H1 (cell line): ENCODE measurements at places on chromosomes 11 and 22. TPM values are rescaled to one million over a fixed set of nuclear protein-coding genes. Genes with fewer than 3 reads are reported as not detected.

The ADAMTS8 gene
- total RNA-seq, result 15.5 and 16.6 TPM in 2 replicates

The ANGPTL5 gene
- not detected in 2 replicates for total RNA-seq

The DRICH1 gene
- total RNA-seq, result 0.28 TPM in 1 of 2 replicates, not detected in the other

The FAM181B gene
- total RNA-seq, result 0.37 and 0.42 TPM in 2 replicates

The FLRT1 gene
- total RNA-seq, result 0.28 and 0.42 TPM in 2 replicates

The CD3D gene
- not detected in 2 replicates for total RNA-seq

DNA sequence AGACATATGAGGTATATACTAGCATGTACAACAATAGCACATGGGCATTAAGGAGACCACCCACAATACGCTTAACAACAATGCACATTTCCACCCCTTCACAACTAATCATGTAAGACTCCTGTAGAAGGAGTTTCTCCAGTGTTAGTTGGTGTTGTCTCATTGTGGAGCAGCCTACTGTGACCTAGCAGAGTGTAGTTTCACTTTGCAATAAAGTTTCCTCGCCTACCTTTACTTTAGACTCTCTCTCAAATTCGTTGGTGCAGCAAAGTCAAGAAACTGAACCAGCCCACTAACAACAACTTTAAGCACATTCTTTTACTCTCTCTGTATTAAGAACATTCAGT, 863.6 kb downstream of the FAM181B start:
- H3K27me3 ChIP-seq, result no peaks in the 10 kb centered on the region
- no peaks in the 10 kb centered on the region for H3K36me3 ChIP-seq

DNA sequence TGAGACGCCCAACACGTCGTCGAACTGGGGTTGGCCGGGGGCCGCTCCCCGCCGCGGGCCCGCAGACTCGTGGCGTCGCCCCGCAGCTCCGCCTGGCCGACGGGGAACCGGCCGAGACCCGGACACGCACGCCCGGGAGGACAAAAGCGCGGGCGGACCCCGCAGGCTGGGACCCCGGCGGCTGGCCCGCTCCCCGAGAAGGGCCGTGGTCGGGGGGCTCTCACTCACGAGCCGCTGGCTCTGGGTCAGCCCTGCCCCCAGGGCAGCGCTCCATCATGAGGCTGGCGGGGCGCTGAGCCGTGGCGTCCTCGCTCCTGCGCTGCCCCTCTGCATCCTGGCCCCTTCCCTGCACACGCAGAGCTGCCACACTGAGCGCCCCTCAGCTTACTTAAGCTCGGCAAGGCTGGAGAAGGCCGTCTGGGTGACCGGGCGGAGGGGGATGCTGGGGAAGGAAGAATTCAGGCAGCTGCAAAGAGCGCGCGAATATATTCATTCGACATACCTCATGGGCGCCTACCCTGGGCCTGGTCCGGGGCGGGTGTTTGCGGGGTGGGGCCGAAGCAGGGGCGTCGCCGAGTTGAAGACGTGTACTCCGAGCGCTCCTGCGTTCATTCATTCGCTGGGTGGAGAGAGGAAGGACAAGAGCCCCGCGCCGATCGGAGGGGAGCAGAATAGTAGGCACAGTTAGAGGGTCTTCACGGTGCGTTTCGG, 579 bp upstream of the CYB5R2 start:
- H3K36me3 ChIP-seq, result peaks cover 9% of the 10 kb centered on the region
- H3K27ac ChIP-seq, result peak overlapping the region; percentile 73; the same call in 1 of the 2 replicates
- no peak for DNase-seq
- H3K4me3 ChIP-seq, result peak overlapping the region; percentile 94

DNA sequence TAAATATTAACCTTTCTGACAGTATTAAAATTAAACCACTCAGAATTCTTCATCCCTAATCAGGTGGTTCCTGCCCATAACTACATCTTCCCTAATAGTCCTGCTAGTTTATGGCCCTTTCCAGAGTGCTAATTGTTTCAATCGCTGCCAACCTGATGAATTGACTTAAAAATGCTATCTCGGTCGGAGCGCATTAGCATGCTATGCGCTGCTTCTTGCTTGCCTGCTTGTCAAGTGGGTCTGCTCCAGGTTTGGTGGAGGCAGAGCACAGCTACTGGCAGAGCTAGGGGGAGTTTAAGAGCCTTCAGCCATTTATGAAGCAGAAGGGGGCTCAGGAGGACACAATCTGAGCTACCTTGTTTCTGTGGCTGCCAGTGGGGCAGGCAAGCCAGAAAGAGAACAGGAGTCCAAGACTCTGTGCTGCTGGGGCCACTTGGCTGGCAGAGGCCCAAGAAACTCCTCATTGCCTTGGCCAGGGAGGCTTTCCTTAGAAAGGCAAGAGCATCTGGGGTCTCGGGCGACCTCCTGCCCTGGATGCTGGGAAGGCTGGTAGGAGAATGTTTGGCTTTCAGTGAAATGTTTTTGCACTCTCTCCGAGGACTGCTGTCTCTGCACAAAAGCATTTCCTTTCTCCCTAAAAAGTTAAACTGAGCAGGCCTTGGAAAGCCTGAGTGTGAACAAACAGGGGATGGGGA, 62.1 kb upstream of the PHOX2A start:
- H3K4me3 ChIP-seq, result no peak overlapping the region
- H3K36me3 ChIP-seq, result peaks cover 7% of the 10 kb centered on the region
- no peak overlapping the region for H3K27ac ChIP-seq
- no peaks in the 10 kb centered on the region for H3K27me3 ChIP-seq
- DNase-seq, result no peak

GRCh38 chr11:107263844-107264563, 193.6 kb downstream of the CWF19L2 start:
- no peak overlapping the region for H3K4me3 ChIP-seq
- no peak for DNase-seq
- H3K27ac ChIP-seq, result no peak overlapping the region
- no peaks in the 10 kb centered on the region for H3K36me3 ChIP-seq

- peaks cover 18% of the 10 kb centered on the region for H3K36me3 ChIP-seq
- no peak overlapping the region for H3K27ac ChIP-seq
- no peak overlapping the region for H3K4me3 ChIP-seq
- H3K27me3 ChIP-seq, result no peaks in the 10 kb centered on the region
These were observed 42.0 kb upstream of the TTC36 start for GRCh38 chr11:118485273-118485672.

DNA sequence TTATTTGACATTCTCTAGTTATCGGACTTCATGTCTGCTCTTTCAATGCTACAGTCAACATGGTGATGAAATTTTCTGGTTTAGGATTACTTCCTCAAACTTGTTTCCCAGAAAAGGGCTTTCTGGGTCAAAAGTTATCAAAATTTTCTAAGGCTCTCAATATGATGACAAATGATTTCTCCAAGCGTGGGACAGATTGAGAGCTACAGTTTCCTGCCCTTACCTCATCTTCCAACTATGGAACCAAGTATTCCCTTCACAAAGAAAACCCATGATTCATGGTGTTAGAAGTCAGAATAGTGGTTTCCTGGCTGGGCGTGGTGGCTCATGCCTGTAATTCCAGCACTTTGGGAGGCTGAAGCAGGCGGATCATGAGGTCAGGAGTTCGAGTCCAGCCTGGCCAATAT, 17.8 kb downstream of the MYO18B start:
- no peak overlapping the region for H3K4me3 ChIP-seq
- no peaks in the 10 kb centered on the region for H3K36me3 ChIP-seq
- no peaks in the 10 kb centered on the region for H3K27me3 ChIP-seq

- H3K36me3 ChIP-seq, result no peaks in the 10 kb centered on the region
- H3K27ac ChIP-seq, result no peak overlapping the region
- H3K27me3 ChIP-seq, result no peaks in the 10 kb centered on the region
- H3K4me3 ChIP-seq, result no peak overlapping the region
- no peak for DNase-seq
- H3K4me1 ChIP-seq, result no peaks in the 10 kb centered on the region
These were observed 55.9 kb downstream of the BTG4 start for GRCh38 chr11:111456086-111456858.

GRCh38 chr22:36332623-36333332, 55.0 kb downstream of the MYH9 start:
- no peak overlapping the region for H3K4me3 ChIP-seq
- peaks cover 9% of the 10 kb centered on the region for H3K36me3 ChIP-seq
- peak overlapping the region; percentile 98 for H3K27ac ChIP-seq
- no peak for DNase-seq
- H3K27me3 ChIP-seq, result no peaks in the 10 kb centered on the region

DNA sequence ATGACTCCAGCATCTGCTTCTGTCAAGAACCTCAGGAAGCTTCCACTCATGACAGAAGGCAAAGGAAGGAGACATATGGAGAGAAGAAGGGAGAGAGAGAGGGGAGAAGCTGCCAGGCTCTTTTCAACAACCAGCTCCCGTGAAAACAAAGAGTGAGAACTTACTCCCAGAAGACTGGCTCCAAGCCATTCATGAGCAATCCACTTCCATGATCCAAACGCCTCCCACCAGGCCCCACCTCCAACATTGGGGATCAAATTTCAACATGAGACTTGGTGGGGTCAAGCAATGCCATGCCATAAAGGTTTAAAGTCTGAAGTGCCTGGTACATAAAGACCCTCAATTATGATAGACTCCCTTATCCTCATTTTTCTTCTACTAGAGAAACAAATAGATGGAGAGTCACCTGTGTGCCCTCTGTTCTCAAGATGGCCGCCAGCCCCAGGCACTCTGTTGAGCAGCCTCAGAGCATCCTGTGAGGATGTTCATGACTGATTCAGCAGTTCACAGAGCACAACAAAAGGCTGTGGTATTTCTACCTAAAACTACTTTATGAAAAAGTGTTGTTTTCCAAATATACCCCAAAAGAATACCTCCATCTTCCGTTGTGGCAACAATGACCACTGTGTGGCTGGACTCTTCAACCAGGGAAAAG, 69.0 kb upstream of the CRTAM start:
- H3K4me1 ChIP-seq, result no peaks in the 10 kb centered on the region
- no peaks in the 10 kb centered on the region for H3K36me3 ChIP-seq
- H3K27ac ChIP-seq, result no peak overlapping the region
- no peak overlapping the region for H3K4me3 ChIP-seq
- no peaks in the 10 kb centered on the region for H3K27me3 ChIP-seq
- DNase-seq, result no peak

DNA sequence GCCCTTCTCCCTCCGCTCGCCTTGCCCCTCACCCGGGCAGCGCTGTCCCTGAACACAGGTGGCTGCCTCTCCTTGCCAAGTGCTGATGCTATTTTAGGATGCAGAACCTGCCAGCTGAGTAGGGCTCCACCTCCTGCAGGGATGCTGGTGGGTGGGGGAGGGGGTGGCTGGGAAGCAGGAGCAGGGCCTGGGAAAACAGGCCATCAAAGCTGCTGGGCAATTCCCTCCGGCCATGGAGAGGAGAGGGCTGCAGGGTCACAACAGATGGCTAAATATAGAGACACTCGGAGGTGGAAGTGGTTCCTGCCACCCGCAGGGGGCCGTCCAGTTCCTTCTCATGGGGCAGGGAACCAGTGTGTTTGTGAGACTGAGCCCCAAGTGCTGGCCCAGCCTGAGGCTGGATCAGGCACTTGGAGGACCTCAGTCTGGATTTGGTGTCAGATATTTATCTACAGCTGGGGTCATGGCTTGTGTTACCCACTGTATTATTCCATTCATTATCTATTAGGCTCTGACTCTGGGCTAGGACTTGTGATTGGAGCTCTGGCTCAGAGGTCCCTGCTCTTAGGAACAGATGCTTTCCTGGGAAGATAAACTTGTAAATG, 59.6 kb downstream of the LRRC32 start:
- no peak overlapping the region for H3K4me3 ChIP-seq
- H3K36me3 ChIP-seq, result no peaks in the 10 kb centered on the region
- H3K27ac ChIP-seq, result no peak overlapping the region
- no peak for DNase-seq
- peaks cover 14% of the 10 kb centered on the region for H3K4me1 ChIP-seq
- no peaks in the 10 kb centered on the region for H3K27me3 ChIP-seq

DNA sequence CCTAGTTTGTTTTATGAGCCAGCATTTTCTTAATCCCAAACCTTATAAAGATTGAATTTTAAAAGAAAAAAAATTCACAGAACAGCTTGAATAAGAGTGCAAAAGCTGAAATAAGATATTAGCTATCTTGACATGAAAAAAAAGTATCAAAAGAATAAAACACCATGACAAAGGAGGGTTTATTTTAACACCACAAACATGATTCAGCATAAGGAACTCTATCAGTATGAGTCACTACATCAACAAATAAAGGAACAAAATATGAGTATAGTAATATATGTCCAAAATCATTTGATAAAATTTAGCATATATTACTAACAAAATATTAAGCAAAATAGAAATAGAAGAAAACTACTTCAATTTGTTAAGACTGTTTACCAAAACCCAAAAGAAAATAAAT, 9.6 kb upstream of the LMO1 start:
- no peaks in the 10 kb centered on the region for H3K36me3 ChIP-seq
- H3K4me3 ChIP-seq, result no peak overlapping the region
- H3K27ac ChIP-seq, result no peak overlapping the region
- H3K27me3 ChIP-seq, result peaks cover 21% of the 10 kb centered on the region
- no peaks in the 10 kb centered on the region; the same call in 1 of the 2 replicates for H3K4me1 ChIP-seq

DNA sequence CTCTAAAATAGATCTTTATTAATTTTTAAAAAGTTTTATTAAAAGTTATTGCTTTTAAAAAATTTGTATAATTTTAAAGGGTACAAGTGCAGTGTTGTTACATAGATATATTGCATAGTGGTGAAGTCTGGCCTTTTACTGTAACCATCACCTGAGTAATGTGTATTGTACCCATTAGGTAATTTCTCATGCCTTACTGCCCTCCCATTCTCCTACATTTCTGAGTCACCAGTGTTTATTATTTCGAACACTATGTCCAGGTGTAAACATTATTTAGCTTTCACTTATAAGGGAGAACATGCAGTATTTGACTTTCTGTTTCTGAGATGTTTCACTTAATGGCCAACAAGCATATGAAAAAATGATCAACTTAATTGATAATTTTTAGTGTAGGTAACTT, 2.3 kb downstream of the OR51G1 start:
- H3K27ac ChIP-seq, result no peak overlapping the region
- no peaks in the 10 kb centered on the region for H3K27me3 ChIP-seq
- no peak for DNase-seq
- no peaks in the 10 kb centered on the region for H3K4me1 ChIP-seq
- H3K4me3 ChIP-seq, result no peak overlapping the region
- H3K36me3 ChIP-seq, result no peaks in the 10 kb centered on the region

GRCh38 chr11:17354601-17354991, 3.0 kb downstream of the NCR3LG1 start:
- H3K27ac ChIP-seq, result no peak overlapping the region
- H3K4me1 ChIP-seq, result peaks cover 3% of the 10 kb centered on the region
- peaks cover 47% of the 10 kb centered on the region for H3K27me3 ChIP-seq
- DNase-seq, result peak; percentile 80
- no peaks in the 10 kb centered on the region for H3K36me3 ChIP-seq

GRCh38 chr11:96388891-96389719, 607 bp downstream of the CCDC82 start:
- peaks cover 2% of the 10 kb centered on the region; the same call in 1 of the 2 replicates for H3K4me1 ChIP-seq
- peak overlapping the region; percentile 79 for H3K4me3 ChIP-seq
- H3K27me3 ChIP-seq, result no peaks in the 10 kb centered on the region
- DNase-seq, result no peak
- peak overlapping the region; percentile 89 for H3K27ac ChIP-seq

DNA sequence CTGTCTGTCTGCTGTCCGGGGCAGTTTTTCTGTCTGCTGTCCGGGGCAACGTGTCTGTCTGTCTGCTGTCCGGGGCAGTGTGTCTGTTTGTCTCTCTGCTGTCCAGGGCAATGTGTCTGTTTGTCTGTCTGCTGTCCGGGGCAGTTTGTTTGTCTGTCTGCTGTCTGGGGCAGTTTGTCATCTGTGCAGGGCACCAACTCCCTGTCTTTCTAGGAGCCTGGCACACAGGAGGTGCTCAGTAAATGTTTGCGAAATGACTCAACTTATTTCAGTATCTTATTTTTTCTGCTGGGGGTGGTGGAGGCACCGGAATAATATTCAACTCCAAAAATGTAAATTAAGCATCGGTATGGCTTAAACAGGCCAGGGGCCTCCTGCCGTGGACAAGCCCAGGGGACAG, 12.0 kb upstream of the TTLL12 start:
- no peak overlapping the region for H3K4me3 ChIP-seq
- H3K27me3 ChIP-seq, result no peaks in the 10 kb centered on the region
- peaks cover 5% of the 10 kb centered on the region; the same call in 1 of the 2 replicates for H3K4me1 ChIP-seq
- H3K27ac ChIP-seq, result no peak overlapping the region
- DNase-seq, result no peak
- H3K36me3 ChIP-seq, result no peaks in the 10 kb centered on the region
